ENCODE measurements at places on chromosomes 12 and 14.

GRCh38 chr14:91021991-91022621, 38.3 kb downstream of the RPS6KA5 start:
- H3K27ac ChIP-seq, result peak overlapping the region; percentile 84
- H3K27me3 ChIP-seq, result no peaks in the 10 kb centered on the region
- peak; percentile 40 for DNase-seq
- peaks cover 61% of the 10 kb centered on the region for H3K36me3 ChIP-seq

GRCh38 chr12:5739917-5740316, 205.1 kb downstream of the ANO2 start:
- H3K36me3 ChIP-seq, result no peaks in the 10 kb centered on the region
- no peak overlapping the region for H3K27ac ChIP-seq
- no peak overlapping the region for H3K4me3 ChIP-seq
- no peak for DNase-seq

GRCh38 chr14:54709867-54710266, 142.9 kb downstream of the SAMD4A start:
- no peak overlapping the region for H3K4me3 ChIP-seq
- peaks cover 27% of the 10 kb centered on the region for H3K4me1 ChIP-seq
- H3K36me3 ChIP-seq, result peaks cover 11% of the 10 kb centered on the region
- peaks cover 4% of the 10 kb centered on the region for H3K27me3 ChIP-seq

- DNase-seq, result peak; percentile 87
- peaks cover 96% of the 10 kb centered on the region for H3K36me3 ChIP-seq
- H3K4me1 ChIP-seq, result peaks cover 93% of the 10 kb centered on the region
- H3K27ac ChIP-seq, result peak overlapping the region; percentile 98
- no peaks in the 10 kb centered on the region for H3K27me3 ChIP-seq
These were observed 52.1 kb downstream of the DAD1 start for GRCh38 chr14:22536853-22537338.

DNA sequence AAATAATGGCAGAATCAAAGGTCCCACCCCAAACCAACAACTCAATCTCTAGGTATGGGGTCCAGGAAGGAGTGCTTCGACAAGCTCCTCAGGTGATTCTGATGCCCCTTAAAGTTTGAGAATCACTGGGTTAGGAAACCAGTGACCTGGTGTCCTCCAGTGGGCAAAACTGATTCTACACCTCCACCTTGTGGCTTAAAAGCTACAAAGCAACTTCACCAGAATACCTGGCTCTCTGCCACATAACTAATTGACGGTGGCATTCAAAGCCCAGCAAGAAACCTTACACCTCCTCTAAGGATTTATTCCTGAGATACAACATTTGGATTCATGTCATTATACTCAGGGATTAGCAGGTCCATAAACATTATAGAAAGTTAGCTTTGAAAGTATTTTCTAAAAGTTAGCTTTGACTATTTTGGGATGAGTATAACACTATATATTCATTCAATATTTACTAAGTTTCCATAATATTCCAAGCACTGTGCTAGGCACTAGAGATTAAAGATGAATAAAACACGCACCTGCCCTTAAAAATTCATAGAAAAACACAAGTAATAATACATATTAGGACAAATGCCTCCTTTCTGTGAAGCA, 45.4 kb downstream of the DCAF5 start:
- H3K36me3 ChIP-seq, result peaks cover 23% of the 10 kb centered on the region
- no peak overlapping the region for H3K4me3 ChIP-seq
- no peaks in the 10 kb centered on the region for H3K27me3 ChIP-seq
- H3K27ac ChIP-seq, result no peak overlapping the region
- peaks cover 4% of the 10 kb centered on the region for H3K4me1 ChIP-seq

GRCh38 chr14:48536318-48536717, 860.9 kb upstream of the MDGA2 start:
- H3K27ac ChIP-seq, result no peak overlapping the region
- no peak overlapping the region for H3K4me3 ChIP-seq
- no peaks in the 10 kb centered on the region for H3K4me1 ChIP-seq
- H3K27me3 ChIP-seq, result no peaks in the 10 kb centered on the region
- no peaks in the 10 kb centered on the region for H3K36me3 ChIP-seq

GRCh38 chr12:102322254-102322653, 124.6 kb upstream of the PMCH start:
- no peak overlapping the region for H3K4me3 ChIP-seq
- no peaks in the 10 kb centered on the region for H3K36me3 ChIP-seq
- no peaks in the 10 kb centered on the region for H3K4me1 ChIP-seq
- peaks cover 14% of the 10 kb centered on the region for H3K27me3 ChIP-seq
- no peak overlapping the region for H3K27ac ChIP-seq

GRCh38 chr12:52338241-52338960, 17.2 kb upstream of the KRT83 start:
- H3K36me3 ChIP-seq, result no peaks in the 10 kb centered on the region
- H3K27me3 ChIP-seq, result peaks cover 20% of the 10 kb centered on the region
- H3K4me1 ChIP-seq, result no peaks in the 10 kb centered on the region
- DNase-seq, result no peak

DNA sequence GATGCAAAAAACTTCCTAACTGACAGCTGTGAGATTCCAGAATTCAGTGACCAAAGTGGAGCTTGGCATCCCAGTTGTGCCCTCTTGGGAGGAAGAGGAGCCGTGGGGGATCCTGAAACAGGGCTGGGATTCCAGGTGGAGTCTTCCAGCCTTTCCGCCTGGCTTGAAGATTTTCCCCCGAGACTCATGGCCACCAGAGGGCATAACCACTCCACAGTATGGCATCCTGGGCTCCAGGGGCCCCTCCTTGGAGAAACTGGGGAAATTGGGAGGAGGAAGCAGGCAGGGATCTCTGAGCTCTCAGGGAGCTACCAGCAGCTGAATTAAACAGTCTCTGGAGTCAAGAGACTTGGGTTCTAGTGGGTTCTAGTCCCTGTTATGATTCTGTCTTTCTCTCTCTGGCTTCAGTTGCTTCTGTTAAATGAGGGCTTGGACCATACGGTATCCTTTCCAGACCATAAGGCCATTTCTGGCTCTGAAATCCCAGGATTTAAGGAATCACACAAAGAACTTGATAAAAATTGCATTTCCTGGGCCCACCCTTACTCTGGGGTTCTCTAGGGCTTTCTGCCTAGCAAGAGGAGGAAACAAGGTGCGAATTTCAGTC, 2.6 kb upstream of the TAMALIN start:
- H3K4me3 ChIP-seq, result no peak overlapping the region
- H3K27ac ChIP-seq, result no peak overlapping the region
- peaks cover 14% of the 10 kb centered on the region for H3K27me3 ChIP-seq
- no peak for DNase-seq
- peaks cover 30% of the 10 kb centered on the region for H3K4me1 ChIP-seq
- no peaks in the 10 kb centered on the region for H3K36me3 ChIP-seq

Measured in activated CD8-positive, alpha-beta T cell treated with anti-CD3 and anti-CD28 coated beads, Interleukin-2, amount 10 ng/mL, durations not matched to agents 7 days and 5 days (primary cell).